ENCODE measurements at places on chromosomes 2 and 18.

DNA sequence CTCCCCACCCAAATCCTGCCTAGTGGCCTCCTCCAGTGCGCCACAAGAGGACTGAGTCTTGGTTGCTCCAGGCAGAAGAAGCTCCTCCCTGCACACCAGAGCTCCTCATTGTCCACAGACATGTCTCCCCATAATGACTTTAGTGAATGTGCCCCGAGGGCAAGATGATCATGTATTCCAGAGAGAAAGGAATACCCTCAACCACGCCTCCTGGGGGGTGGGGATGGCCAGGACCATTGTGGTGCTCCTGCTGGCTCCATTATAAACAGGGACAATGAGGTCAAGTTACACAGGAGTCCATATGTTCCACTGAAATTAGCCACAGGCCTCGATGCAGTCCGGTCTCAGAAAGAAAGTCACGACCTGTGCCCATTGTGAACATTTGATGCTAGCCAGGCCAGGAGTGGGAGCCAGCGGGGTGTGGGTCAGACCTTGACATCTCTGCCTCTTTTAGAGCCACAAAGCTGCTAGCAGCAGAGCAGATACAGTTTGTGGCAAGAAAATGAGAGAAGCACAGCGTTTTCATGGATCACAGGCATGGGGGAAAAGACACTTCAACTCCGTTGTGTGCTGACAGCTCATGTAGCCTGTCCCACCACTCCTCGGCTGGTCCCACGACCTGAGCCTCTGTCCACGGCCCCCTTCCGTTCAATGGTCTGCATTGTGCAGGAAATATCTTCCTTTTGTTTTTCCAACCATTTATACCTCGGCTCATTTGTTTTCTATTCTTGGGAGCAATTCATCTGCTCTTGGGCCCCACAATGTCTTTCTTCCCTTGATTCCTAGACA lies 70.7 kb upstream of the FZD7 start:
- no peak for DNase-seq

GRCh38 chr2:102336502-102336945 lies 19.1 kb upstream of the IL18R1 start:
- DNase-seq: no peak

DNA sequence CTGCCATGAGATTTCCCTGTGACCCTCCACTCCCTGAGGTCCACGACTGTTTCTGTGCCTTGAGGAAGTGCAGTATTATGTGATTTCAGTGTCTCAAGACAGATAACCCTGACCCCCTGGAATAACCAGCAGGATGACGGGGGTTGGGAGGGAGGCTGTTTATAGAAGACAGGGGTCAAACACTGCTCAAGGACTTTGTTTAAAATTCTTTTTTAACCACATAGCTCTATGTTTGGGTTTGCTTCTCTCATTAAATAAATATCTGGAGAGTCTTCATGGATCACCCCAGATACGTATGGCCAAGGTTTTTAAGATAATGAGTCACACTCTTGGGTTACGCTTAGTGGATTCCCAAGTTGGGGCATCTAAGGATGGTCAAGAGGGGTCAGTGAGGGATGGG lies 523.8 kb upstream of the TNP1 start:
- DNase-seq: no peak

GRCh38 chr18:26227051-26227670 lies 916 bp downstream of the TAF4B start:
- DNase-seq: no peak

DNA sequence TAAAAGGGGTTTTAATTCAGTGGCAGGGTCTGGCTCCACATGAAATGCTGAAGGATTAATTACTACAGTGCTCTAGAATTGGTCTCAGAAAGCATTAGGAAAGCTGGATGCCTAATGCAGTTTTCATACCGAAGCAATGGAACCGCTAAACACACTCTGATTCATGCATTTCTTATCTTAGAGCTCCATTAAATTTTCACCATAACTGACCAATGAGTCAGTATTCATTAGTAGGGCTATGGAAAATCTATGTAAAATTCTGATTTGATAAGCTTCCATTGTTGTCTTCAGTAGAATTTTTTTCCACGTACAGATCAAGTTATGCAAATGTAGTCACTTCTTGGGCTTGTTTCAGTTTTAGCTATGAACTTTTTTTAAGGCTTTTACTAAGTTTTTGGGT lies 359.9 kb downstream of the ARHGAP15 start:
- no peak for DNase-seq

GRCh38 chr2:203697190-203697589 lies 9.2 kb upstream of the CD28 start:
- DNase-seq: no peak
